AG10803 (cell line): ENCODE measurements at places on chromosomes 2 and 18.

GRCh38 chr2:134240061-134240460 is 13.8 kb upstream of the MGAT5 start:
- DNase-seq, result no peak

GRCh38 chr2:238100049-238100820 is at the start of gene ESPNL:
TSS of gene ESPNL (plus strand) at chr2:238100340. CDS start at chr2:238100420, 80 bp downstream.
- no peak for DNase-seq

GRCh38 chr18:30088238-30089015 is 954.1 kb downstream of the DSC3 start:
- DNase-seq, result no peak

- DNase-seq, result peak; percentile 96
Observed at GRCh38 chr2:231666171-231667095, 41.9 kb upstream of the PTMA start.

DNA sequence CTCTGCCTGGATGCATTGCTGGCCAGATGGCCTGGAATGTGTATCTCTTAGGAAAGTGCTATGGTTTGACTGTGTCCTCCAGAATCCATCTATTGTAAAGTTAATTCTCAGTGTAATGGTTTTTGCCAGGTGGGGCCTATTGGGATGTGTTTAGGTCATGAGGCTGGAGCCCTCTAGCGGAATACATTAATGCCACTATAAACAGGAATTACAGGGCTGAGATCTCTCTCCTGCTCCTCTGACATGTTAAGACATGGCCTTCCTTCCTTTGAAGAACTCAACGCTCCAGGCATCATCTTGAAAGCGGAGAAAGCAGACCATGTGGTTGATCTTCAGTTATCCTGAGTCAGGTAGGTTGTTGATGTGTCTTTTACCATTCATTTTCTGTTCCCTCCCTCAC is 276.4 kb downstream of the RPIA start:
- peak; percentile 3 for DNase-seq

DNA sequence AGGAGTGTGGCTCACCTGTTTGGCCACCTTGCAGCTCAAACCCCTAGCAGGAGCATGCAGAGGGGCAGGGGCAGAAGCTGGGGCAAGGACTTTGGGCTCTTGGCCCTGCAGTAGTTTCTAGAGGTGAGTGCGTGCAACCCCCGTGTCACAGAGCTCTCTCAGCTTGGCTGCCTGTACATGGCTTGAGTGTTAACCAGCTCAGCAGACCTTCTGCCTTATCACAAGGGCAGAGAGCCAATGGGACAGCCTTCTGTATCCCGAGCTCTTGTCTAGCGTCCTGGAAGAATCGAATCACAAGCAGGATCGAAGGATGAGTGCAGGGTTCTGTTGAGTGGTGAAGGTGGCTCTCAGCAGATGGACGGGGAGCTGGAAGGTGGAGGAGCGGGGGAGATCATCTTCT is 120.3 kb upstream of the TMEM18 start:
- no peak for DNase-seq

- DNase-seq, result no peak
Observed at GRCh38 chr2:143142598-143142997, 13.4 kb downstream of the ARHGAP15 start.

DNA sequence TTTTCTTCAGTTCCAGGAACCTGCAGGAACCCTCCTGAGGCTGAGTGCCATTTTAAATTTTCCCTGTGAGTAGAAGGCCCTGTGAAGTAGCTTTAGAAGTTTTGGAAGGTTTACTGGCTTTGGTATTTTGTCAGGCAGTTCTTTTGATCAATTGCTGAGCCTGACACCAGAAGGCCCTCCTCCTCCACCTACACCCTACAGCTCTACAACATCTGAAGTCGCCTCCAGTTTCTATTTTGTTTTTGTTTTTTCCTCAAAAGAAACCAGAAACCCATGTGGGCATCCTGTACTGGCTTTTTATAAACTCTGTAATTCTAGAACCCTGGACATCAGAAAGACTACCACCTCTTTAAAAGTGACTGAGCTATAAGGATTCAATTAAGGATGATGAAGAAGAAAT is 153.7 kb downstream of the NRXN1 start:
- DNase-seq, result no peak

GRCh38 chr2:231714639-231715498 is 6.5 kb downstream of the PTMA start:
- DNase-seq, result no peak

GRCh38 chr2:18599509-18600254 is 10.3 kb upstream of the NT5C1B start:
- DNase-seq, result peak; percentile 93

DNA sequence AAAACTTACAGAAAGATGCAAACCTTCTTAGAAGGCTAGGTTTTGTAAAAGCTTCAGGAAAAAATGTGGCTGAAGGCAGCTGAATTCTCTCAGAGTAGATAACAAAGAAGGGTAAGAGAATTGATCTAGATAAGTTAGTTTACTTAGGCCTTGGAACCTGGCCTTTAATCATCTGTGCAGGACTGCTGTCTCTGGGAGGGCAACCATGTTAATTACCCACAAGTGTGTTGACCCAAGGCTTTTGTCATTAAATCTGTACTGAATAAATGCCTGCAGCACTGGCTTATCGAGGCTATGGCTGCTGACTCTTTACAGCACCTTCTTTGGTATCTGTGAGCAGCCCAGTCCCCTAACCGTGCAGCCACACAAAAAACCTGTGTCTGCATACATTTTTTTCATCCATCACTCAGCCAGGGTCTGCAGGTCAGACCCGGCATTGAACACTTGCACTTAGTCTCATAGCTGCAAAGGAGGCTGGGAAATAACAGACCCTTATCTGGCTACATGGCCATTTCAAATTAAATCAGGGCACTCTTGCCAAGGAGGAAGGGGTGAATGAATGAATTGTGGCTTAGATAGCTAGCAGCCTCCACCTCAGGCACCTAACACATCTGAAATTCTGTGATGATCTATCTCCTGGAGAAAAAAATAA is 120.2 kb upstream of the MSH2 start:
- DNase-seq, result no peak

DNA sequence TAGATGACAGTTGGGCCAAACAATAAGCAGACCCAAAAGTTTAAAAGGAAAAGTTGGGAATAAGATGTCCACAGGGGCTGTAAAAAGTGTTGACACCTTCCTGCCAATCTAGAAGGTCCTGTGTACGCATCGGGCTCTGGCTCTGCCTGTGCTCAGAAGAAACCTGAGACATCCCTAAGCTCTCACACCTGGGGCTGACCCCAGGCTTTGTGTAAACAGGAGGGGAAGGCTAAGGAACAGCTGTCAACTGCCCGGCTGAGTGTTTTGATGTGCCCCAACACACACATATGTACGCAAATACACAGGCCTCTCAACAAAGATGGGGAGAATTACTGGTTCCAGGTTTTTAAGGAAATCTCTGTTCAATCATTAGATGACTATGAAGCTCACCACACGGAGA is 59.5 kb downstream of the TMEM131 start:
- no peak for DNase-seq

- no peak for DNase-seq
Observed at GRCh38 chr2:222869252-222869560, 8.4 kb downstream of the ACSL3 start.

DNA sequence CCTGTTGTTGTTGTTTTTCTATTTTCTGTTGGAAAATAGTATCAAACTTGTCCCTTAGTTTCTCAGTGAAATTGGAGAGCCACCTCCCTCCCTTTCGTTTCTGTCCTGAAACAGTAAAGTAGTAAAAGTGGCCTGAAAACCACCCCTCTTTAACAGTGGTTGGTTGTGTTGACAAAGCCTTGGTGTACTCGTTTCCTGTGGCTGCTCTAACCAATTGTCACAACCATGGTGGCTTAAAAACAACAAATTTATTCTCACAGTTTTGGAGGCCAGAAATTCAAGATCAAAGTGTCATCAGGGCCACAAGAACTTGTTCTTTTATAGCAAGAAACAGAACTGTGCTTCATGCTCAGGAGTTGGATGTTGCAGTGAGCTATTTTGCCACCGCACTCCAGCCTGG is 4.0 kb upstream of the DYSF start:
- DNase-seq, result no peak

DNA sequence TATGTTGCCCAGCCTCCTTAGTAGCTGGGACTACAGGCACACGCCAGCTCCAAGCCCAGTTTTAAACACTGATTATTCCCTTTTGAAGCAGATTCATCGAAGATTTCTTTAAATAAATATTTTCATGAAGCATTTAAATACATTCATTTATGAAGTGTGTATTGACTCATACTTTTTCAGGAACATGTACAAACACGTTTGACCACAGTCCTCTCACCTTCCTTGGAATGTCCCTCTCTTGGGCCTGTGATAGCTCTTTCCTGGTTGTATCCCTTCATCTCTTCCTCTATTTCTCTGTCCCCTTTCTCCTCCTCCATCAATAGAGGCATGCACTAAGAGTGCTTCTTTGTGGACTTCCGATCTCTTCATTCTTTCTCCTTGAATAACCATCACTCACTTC is 2.5 kb downstream of the PSTPIP2 start:
- DNase-seq, result no peak

GRCh38 chr18:27008575-27008974 is 143.1 kb upstream of the AQP4 start:
- no peak for DNase-seq

- peak; percentile 53 for DNase-seq
Observed at GRCh38 chr2:181949047-181949446, 36.6 kb upstream of the PPP1R1C start.

GRCh38 chr2:207640160-207640559 is 15.0 kb upstream of the METTL21A start:
- no peak for DNase-seq

GRCh38 chr2:28668106-28668814 is 83.4 kb upstream of the PPP1CB start:
- no peak for DNase-seq

GRCh38 chr2:107174171-107174570 is 288.2 kb upstream of the ST6GAL2 start:
- no peak for DNase-seq

- DNase-seq, result no peak
Observed at GRCh38 chr2:7730990-7731389, 813.8 kb downstream of the RNF144A start.

DNA sequence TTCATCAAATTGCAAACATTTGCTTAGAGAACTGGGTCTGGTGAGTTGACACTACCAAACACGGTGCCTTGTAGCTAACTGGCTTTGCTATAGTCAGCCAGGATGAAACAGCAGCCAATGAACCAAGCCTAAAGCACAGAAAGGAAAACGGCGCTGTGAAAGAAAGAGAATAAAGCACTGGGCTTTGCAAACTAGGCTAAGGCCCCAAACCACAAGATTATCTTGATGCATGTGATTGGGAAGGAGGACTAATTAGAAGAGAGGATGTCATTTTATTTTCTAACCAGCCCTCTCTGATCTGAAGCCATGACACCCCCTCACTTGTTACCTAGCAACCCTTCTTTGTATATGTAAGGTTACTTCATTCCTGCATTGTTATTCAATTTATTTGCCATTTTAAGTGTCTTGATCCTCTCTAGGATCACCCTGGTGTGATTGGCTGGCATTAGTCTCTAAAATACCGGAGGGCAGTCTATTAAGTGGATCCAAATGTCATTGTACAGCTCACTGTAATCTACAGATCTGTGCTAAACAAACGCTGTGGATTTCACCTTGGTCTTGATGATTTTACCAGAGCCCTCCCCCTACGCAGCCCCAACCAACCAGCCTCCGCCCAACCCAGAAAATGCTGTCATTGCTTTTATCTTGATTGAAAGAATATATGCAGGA is 395.4 kb upstream of the ACVR2A start:
- DNase-seq, result no peak

DNA sequence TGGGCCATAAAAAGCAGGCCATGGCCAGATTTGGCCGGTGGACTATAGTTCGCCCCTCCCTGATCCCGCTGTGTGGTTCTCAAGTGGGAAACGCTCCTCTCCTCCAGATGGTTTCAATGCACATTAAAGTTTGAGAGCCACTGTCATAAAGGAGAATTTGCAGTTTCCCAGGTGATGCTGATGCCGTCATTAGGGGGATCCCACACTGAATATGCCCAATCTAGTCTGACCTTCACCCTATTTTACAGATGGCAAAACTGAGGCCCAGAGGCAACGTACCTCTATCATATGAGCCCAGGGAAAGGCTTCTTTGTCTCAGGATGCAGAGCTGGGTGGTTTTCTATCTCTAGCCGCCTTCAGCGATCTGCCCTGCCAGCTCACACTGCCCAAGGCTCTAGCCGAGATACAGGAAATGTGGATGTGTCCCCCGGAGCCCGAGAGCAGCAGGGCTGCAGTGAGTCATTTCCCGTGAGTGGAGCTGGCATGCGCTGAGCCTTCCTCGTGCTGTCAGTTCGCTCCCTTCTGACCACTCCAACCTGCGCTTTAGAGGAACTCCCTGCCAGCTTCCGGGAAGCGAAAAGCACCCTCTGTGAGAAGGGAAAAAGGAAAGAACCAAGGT is 116.2 kb downstream of the SMAD7 start:
- peak; percentile 90 for DNase-seq

DNA sequence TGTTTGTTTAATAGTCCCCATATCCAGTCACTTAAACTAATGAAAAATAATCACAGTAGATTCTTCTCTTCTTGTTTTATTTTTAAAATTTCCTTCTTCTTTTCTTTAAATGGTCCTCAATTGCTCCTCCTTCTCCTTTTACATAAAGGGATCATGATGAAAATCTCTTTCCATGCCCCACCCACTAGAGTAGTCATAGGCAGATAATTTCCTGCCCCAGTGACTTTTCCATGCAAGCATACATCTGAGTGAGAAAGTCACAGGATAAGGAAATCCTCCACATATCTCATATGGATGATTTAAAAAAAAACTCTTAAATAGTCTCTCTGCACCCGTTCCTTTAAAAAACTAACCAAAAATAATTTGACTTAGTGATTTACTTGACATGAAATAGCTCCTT is 552.3 kb upstream of the SETBP1 start:
- no peak for DNase-seq

GRCh38 chr18:1013951-1014350 is 109.3 kb downstream of the ADCYAP1 start:
- DNase-seq, result no peak

- DNase-seq, result peak; percentile 26
Observed at GRCh38 chr2:165837122-165837521, 43.1 kb upstream of the GALNT3 start.

- DNase-seq, result no peak
Observed at GRCh38 chr2:30732876-30733275, 74.4 kb downstream of the CAPN13 start.

- peak; percentile 72 for DNase-seq
Observed at GRCh38 chr18:55323051-55323994, 264.7 kb downstream of the TCF4 start.

- no peak for DNase-seq
Observed at GRCh38 chr2:229237270-229237669, 33.8 kb downstream of the PID1 start.

DNA sequence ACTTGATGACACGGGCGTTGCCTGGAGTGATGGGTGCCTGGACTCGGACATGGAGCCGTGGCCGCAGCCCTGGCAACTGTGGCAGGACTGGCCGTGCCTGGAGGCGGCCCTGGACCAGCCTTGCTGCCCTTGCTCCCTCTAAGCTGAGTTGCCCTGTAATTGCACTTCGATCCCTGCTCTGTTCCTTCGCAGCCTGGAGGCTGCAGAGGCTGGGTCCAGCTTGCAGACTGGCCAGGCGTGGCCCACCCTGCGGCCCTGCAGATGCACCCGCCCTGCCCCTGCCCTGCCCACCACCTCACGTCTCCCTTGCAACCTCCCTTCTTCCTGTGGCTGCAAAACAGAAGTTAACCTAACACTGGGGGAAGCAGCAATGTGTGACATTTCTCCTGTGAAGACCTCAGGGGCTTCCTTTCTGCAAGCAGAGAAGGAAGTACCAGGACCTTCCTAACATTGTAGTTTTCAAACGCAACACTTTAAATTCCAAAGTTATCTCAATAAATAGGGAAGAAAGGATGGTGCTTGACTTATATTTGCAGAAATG is 174.6 kb upstream of the TPO start:
- DNase-seq, result no peak
